ENCODE measurements at places on chromosomes 2 and 18. TPM values are rescaled to one million over a fixed set of nuclear protein-coding genes. Genes with fewer than 3 reads are reported as not detected.

- DNase-seq: no peak
Measured at GRCh38 chr2:156522864-156523440, 86.8 kb downstream of the GPD2 start.

GRCh38 chr2:4693266-4693665 lies 989.9 kb downstream of the DCDC2C start:
- DNase-seq: peak; percentile 87

DNA sequence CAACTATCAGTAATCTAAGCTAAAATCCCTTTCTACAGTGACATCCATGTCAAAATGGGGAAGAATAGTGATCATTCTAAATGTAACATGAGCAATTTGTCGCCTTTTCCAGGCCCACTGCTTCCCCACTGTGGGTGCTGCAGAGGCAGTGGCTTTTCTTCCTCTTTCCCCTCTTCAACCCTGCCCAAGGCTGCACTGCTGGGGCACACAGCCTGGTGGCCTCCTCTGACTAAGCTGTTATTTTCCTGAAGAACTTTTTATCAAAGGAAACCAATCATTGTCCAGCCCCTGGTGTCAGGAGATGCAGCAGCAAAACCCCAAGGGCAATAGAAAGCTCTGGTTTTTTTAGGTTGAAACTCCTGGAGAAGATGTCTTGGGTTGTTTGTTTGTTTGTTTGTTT lies 117.6 kb upstream of the KLF7 start:
- DNase-seq: peak; percentile 21

DNA sequence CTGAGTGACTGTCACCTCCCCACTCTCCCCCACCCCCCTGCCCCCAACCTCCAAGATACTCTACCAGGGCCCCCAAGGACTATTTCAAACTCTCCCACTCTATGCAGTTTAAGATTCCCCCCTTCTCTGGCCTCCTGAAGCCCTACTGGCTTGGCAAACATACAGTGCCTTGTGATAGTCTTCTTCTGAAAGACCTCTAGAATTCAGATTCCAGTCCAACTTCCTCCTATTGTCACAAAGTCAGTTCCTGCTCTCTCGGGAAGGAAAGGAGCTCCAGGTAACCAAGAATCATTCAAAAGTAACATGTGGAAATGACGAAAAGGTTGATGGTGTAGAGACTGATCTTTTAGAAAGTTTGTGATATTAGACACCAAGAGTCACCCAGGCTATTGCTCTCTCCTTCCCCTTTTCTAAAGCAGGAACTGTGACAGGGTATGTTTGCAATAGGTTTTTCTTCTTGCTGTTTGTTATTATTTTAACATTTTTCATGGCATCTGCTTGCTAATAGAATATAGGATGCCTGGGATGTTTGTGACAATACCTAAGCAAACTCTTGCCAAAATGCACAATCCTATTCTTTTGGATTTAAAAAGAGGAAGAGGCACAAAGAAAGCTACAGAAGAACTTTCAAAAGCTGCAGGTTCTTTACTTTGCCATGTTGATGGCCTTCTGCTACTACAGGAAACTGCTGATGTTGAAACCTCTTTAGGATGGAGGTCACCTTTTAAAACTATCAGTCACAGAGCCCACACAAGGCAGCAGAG lies 93.5 kb upstream of the MGAT4A start:
- DNase-seq: no peak

OR6B2 gene
- total RNA-seq: not detected

GRCh38 chr2:69554981-69555380 lies 88.6 kb downstream of the AAK1 start:
- DNase-seq: no peak

- no peak for DNase-seq
Measured at GRCh38 chr18:35019933-35020332, 21.3 kb upstream of the MAPRE2 start.

DNA sequence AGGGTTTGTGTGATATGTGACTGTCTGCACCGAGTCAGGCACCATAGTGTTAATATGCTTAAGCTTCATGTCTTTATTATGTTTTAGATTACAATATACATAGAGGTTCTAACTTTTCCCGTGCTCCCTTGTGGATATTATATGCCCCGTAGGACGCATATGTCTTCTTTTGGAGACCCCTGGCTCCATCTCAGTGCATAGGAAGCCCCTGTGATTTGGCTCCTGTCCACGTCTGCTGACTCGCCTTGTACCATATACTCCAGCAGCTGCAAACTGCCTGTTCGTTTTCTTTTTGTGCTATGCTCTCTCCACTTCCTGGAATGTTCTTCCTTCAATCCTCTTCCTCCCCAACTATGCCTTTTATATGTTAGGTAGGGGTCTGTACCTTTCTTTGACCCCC lies 110.9 kb downstream of the PTRHD1 start:
- DNase-seq: no peak

GRCh38 chr2:6955511-6956136 lies 38.4 kb downstream of the RNF144A start:
- DNase-seq: no peak

- no peak for DNase-seq
Measured at GRCh38 chr18:41153871-41154270, 801.2 kb upstream of the PIK3C3 start.

ARHGAP15 gene
- 1.4 TPM for total RNA-seq

- DNase-seq: no peak
Measured at GRCh38 chr2:39375917-39376316, 61.2 kb downstream of the MAP4K3 start.

- DNase-seq: no peak
Measured at GRCh38 chr2:10520154-10520553, 72.0 kb upstream of the ODC1 start.

GRCh38 chr2:162343824-162344616 lies at the start of gene GCA:
GCA (plus strand) TSS chr2:162344132; CDS start chr2:162344249, 117 bp downstream.
- DNase-seq: peak; percentile 97
